BE2C (cell line): ENCODE measurements at places on chromosomes 13 and 19.
A peak's percentile ranks its signal among the peaks of the same experiment; 100 is the strongest.

DNA sequence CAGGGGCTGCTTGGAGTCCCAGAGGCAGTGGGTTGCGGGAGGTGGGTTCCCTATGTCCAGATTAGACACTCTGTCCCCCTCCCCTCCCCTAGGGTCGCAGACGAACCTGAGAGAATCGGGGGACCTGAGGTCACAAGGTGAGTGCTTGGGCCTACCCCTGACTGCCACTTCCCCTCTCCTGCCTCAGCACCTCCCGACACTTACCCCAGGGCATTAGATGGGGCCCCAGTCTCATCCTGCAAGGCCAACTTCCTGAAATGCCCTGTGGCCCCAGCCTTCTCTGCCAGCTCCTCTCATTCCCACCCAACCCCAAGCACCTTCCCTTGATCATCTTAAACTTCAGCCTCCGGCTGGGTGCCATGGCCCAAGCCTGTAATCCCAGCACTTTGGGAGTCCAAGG is 23.0 kb downstream of the CKM start:
- no peak for DNase-seq

GRCh38 chr13:99506634-99507033 is 5.4 kb downstream of the TM9SF2 start:
- no peak for DNase-seq

- no peak for DNase-seq
Observed at GRCh38 chr19:45419396-45419795, 4.3 kb downstream of the ERCC1 start.

DNA sequence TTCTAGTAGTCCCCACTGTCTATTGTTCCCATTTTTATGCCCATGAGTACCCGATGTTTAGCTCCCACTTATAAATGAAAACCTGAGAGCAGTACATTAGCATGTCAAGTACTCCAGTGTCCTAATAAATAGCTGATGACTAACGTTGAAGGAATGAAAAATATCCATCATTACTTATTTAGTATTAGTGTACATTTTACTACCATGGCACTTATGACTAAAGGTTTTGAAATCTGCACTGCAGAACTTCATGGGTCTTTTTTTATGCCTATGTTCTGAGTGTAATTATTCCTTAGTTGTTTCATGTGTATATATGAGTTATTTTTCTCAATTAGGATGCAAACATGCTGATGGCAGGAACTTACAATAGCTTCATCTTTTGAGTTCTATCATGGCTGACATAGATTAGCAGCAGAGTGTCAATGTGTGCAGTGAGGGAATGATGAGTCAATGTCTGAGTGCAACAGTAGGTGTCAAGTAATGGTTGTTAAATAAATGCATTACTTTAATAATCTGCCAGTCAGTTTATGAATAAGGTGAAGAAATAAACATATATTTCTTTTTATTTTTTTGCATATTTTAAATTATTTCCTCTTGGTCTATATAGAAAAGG is 188.4 kb downstream of the ITGBL1 start:
- DNase-seq = no peak

- no peak for DNase-seq
Observed at GRCh38 chr13:114027826-114028225, 54.0 kb upstream of the C13orf46 start.

GRCh38 chr13:70960841-70961443 is 852.7 kb upstream of the KLHL1 start:
- peak; percentile 32 for DNase-seq
